Germinal center (tissue), 1 donor: ENCODE measurements at places on chromosomes 12 and 14.
A peak's percentile ranks its signal among the peaks of the same experiment; 100 is the strongest.

DNA sequence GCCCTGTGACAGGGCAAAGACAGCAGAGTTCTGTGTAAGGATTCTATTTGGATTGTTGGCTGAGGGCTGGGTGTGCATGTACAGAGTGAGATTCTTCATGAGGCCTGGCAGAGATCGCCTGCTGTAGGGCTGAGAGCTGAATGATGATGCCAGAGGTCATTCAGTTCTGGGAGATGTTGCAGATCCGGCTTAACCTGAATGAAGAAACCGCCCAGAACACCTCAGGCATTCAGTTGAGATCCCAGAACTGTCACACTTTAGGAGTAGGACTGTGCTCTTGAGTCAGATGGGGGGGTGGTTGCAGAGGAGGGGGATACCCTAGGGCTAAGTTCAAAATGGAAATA, 5.8 kb upstream of the EVL start:
- no peak for DNase-seq

- DNase-seq: no peak
Measured at GRCh38 chr12:88698471-88698870, 118.2 kb upstream of the KITLG start.

GRCh38 chr12:58540480-58541299, 379.6 kb downstream of the LRIG3 start:
- no peak for DNase-seq

- DNase-seq: no peak
Measured at GRCh38 chr12:53049571-53050318, at the start of gene TNS2. TSS of gene TNS2 (plus strand) at chr12:53050065. CDS start at chr12:53050186, 121 bp downstream.

DNA sequence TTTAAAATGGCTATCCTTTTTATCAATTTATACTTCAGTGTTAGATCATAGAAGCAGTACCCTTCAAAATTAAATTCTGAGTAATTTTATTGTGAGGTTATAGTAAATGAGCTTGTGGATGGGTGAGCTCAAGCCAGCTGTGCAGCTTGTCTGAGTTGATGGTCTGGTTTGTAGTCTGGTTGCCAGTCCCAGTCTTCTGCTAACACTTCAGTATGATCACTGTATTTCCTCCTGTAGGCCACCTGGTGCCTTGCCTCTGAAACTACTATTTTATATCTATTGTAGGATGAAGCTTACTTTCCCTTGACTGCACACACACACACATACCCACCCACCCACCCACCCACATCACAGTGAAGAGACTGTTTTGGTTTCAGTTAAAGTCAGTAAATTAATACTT, 496.4 kb downstream of the PCNX1 start:
- DNase-seq: peak; percentile 23

DNA sequence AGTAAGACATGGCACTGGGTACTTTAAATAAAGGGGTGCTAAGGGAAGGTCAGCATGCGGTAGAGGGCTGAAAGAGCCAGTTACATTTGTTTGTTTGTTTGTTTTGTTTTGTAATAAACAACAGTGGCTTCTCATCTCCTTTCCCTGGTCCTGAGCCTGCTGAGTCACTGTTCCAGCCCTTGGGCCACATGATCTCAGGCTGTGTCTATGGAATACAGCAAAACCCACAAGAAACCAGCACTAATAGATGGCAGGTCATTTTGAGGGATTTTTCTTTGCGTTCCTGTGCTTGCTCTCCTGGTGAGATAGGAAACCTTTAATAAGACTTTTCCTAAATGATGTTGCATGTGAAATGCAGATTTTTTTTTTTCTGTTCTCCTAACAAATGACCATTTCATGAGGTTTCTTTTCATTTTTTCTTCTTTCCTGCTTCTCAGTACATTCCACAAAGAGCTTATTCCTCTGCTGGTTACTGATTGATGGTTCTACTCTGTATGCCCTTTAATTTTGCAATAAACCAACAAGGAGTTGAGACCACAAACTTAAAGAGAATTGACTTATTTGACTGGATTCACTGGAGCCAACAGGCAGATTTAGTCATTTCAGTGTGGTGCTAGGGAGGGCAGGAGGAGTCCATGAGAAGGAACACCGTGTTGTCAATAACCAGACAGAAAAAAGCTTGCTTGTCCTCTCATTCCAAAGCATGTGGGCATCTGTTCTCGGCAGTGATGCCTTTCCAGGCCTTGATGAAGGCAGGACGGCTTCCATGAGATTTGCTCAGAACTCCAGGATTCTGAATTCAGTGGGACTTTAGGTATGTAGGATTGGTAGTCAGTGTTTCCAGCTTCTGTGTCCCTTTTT, 459.2 kb downstream of the RAD51B start:
- no peak for DNase-seq

DNA sequence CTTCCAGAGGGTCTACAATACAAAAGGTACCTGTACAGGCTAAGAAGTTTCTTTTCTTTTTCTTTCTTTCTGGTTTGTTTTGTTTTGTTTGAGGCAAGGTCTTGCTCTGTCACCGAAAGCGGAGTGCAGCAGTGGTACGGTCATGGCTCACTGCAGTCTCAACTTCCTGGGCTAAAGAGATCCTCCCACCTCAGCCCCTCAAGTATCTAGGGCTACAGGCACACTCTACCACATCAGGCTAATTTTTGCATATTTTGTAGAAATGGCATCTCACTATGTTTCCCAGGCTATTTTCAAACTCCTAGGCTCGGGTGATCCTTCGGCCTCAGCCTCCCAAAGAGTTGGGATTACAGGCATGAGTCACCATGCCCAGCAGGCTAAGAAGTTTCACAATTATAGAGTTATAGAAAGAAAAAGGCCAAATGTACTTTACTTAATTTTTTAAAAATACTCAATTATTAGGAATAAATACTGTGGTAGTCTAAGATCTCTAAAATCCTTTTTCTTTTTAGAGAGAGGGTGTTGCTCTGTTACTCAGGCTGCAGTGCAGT, 3.0 kb upstream of the PIGH start:
- peak; percentile 35 for DNase-seq

GRCh38 chr12:124321040-124321481, 26.2 kb downstream of the RFLNA start:
- peak; percentile 71 for DNase-seq

GRCh38 chr14:69695322-69696203, 71.4 kb upstream of the SRSF5 start:
- DNase-seq: no peak

DNA sequence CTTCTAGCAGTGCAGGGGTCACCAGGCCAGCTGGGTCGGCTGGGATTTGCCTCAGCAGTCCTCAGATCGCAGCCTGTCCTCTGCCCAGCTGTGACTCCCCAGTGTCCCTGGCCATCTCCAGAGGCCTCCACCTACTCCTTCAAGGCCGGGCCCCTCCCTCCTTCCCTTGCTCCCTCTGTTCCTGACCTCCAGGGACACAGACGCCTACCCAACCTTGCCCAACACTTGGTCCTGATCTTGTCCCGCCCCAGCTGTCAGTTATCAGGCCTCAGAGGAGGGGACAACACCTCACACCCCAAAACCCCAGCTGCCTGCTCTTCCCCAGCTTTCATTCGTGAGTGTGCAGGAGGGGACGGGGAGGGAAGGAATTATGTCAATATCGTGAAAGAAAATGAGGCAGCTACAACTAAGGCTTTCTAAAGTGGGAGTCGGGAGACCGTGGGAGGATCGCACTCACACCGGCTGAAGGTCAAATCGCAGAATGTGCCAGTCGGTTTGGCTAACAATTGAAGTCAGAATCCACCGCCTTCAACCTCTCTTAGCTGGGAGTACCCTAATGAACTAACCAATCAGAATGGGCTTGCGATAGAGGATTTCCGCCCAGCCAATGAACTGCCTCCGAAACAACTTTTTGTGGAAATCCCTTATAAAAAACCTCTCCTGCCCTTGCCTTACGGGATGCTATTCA, 9.4 kb upstream of the PLBD2 start:
- no peak for DNase-seq

- DNase-seq: no peak
Measured at GRCh38 chr12:29051221-29051620, 97.9 kb upstream of the FAR2 start.

- DNase-seq: no peak
Measured at GRCh38 chr14:96576359-96576758, 74.2 kb downstream of the PAPOLA start.

DNA sequence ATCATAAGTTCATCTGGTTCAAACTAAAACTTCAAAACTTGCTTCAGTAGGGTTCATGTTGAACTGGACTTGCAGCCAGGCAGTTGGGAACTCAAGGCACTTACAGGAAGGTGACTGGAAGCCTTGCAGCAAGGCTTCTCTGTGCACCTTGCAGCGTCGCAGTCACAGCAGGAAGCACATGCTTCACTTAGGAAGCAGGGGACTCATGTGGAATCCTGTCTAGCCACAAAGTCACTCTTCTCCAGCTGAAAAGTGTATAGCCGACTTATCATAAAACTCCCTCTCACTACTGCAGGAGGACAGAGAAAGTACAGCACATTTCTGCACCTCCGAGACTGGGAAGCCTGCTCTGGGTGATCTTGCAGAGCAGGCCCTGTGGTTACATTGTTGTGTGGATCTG, 114.0 kb upstream of the PRB2 start:
- DNase-seq: no peak

DNA sequence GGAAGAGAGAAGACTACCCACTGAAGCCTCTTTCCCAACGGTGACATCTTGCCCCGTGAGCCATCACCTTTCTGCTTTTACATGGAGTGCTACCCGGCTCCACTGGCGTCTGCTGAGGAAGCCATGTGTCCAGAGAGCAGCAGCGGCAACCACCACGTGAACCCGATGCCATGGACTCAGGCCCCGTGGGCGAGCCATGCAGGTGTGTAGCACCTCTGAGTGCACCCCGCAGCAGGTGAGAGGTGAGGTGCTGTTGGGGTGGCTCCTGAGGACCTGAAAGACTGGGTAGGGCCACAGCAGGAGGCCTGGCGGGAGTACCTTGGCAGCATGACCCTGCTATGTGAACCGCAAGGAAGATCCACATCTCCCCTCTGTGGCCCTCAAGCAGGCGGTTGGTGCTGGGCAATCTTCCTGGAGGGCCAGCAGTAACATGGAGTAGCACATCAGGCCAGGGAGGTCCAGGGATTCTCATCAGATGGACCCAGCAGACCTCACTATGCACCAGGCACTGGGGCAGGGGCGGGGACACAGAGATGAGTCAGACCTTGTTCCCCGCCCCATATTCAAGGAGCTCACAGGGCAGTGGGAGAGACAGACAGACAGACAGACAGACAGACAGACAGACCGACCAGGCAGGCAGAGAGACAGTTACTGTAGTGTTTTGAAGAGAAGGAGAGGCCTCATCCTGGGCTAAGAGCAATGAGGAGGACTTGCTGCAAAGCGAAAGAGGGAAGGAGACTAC, 129.6 kb downstream of the PAPOLA start:
- peak; percentile 1 for DNase-seq

DNA sequence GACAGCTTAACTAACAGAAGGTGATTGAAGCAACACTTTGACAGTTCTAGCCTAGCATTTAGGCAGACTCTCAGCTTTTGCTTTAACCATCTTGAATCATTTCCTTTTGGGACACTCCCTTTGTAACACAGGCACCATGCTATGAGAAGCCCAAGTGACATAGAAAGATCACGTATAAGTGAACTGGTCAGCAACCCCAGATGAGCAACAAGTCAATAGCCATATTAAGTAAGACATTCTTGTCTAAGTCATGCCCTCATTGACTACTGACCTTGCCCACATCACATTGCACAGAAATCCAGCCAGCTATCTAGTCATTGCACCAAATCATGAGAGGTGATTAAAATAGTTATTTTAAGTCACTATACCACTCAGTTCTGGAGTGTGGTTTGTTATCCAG, 476.8 kb downstream of the TRHDE start:
- DNase-seq: no peak

DNA sequence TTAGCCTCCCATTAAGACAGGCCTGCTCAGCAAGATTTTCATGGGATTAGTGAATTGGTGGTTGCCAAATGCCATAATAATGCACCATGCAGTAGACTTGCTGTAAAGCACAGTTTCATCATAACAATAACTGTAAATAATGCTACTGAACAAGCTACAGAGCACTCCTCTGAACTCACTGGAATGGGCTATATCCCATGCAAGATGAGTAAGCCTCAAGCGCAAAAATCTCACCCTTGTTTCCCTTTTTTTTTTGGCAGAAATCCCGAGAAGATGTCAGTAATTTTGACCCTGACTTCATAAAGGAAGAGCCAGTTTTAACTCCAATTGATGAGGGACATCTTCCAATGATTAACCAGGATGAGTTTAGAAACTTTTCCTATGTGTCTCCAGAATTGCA, 145.9 kb upstream of the HIF1A start:
- DNase-seq: no peak

DNA sequence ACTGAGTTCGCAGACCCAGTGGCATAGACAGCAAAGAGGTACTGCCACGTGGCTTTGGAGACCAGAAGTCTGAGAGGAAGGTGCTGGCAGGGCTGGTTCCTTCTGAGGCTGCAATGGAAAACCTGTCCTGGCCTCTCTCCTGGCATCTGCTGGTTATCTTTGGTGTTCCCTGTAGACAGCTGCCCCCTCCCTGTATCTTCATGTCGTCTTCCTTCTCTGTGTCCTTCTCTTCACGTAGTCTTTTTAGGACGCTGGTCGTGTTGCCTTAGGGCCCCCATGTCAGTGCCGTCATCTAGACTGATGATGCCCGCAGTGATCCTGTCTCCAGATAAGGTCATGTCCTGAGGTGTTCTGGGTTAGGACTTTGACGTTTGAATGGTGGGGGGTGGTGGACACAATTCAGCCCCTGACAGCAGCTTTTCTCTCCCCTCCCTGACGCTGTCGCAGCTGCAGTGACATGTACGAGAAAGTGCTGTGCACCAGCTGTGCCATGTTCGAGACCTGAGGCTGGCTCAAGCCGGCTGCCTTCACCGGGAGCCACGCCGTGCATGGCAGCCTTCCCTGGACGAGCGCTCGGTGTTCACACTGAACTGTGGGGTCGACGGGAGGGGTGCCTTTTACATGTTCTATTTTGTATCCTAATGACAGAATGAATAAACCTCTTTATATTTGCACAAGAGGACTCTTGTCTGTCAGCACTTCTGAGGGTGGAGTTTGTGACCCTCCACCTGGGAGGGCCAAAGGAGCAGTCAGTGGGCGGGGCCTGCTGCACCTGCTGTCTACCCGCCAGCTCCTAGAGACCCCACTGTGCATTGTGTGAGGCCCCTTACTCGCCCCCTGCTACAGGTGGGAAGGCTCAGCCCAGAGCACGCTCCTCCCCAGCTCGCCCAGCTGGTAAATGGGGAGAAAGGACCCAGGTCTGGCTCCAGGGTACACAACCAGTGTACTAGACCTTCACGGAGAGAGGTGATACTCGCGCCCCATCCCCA, 6.3 kb downstream of the SIVA1 start:
- DNase-seq: no peak
